ENCODE measurements at places on chromosomes 7 and 10.

DNA sequence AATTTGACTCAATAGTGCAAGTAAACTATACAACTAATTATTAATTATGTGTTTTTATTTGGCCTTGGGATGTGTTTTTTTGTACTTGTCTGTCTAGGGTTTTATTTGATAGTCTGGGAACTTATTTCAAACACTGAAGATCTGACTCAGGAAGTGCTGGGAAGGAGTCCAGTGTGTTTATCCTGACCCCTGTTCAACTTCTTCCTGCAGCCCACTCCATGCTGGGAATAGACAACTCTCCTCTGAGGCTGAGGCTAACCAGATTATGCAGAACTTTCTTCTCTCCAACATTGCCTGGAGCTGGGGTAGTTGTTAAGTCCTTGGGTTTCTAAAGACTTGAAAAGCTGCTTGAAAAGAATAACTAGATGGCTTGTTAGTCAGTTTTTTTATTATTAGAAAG, 6.9 kb downstream of the CISD1 start:
- DNase-seq = no peak

- DNase-seq = no peak
Measured at GRCh38 chr10:24553051-24553612, 170.6 kb downstream of the ARHGAP21 start.

- DNase-seq = no peak
Measured at GRCh38 chr7:91659096-91659495, 221.4 kb downstream of the MTERF1 start.

GRCh38 chr7:118175740-118176139, 8.2 kb upstream of the LSM8 start:
- no peak for DNase-seq

- no peak for DNase-seq
Measured at GRCh38 chr10:15146366-15146765, 22.1 kb downstream of the NMT2 start.

- no peak for DNase-seq
Measured at GRCh38 chr10:123568751-123569150, 97.4 kb upstream of the GPR26 start.

- no peak for DNase-seq
Measured at GRCh38 chr7:157844141-157844540, 507.3 kb downstream of the DNAJB6 start.

DNA sequence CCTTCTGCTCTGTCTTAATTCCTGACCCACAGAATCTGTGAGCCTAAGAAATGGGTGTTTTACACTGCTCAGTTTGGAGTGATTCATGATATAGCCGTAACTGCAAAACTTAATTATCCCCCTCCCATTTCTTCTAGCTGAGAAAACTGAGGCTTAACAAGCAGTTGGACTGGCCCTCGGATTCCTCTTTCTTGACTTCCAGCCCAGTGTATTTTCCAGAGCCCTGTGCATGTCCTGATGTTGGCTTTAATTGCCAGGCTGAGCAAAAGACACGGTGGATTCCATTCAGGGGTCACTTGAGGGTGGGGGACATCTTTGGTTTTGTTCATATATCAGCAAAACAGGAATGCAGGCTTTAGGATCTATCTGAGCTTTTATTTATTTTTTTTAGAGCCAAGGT, 489.8 kb downstream of the TYW1 start:
- DNase-seq = no peak

DNA sequence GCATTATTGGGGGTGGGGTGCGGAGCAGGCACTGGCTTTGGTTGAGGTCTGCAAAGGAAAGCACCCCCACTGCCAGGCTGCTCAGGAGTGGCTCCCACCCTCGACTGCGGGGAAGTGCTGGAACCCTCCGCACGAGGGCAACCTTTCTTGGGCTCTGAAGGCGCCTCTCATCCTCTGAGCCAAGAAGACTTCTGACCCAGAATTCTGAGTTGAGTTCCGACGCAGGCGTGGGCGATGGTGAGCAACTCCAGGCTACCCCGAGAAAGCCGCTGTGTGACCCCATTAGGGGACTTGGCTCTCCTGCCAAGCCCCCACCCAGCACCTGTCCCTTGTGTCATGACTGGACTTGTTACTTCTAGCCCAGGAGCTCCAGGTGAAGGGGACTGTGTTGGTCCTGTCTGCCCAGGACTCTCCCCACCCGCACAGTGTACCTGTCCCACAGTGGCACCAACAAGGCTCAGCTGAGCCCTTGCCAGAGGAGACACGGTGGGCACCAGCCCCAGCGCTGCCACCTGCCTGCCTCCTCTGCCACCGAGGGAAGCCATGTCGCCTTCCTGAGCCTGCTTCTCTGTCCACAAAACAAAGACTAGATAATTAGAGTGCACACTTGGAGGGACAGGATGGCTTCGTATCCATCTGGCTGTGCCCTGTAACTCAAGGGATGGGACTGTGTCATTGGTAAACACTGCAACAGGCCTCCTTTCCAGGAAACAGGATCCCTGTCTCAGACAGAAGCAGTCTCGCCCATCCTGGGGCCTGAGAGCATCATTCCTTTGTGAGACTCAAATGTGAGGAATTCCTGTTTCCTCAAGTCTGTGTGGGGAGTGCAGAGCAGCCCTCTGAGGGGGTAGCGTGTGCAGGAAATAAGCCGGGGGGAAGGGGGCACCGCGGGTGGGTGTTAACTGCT, 128.8 kb downstream of the LHPP start:
- DNase-seq = no peak

GRCh38 chr7:299169-299568, 9.2 kb downstream of the FOXL3 start:
- DNase-seq = no peak

- no peak for DNase-seq
Measured at GRCh38 chr10:12628964-12629766, 279.8 kb downstream of the CAMK1D start.

- DNase-seq = no peak
Measured at GRCh38 chr10:69562731-69563254, 10.4 kb downstream of the NEUROG3 start.

DNA sequence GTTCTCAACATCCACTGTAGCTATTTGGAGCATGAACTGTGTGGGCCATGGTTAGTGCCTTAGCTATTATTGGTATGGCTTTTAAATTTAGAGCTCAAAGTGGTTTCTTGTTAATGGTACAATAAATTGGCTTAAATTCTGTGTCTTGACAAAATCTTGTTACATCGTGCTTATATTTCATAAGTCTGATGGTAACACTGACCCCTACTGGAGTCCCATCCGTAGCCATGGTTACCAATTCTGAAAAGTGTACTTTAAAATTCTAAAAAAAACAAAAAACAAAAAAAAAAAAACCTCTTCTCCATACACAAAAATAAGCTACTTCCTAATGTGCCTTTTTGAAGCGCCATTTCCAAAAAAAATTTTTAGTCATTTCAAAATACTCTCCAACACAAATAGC, 6.4 kb upstream of the RPP30 start:
- no peak for DNase-seq

DNA sequence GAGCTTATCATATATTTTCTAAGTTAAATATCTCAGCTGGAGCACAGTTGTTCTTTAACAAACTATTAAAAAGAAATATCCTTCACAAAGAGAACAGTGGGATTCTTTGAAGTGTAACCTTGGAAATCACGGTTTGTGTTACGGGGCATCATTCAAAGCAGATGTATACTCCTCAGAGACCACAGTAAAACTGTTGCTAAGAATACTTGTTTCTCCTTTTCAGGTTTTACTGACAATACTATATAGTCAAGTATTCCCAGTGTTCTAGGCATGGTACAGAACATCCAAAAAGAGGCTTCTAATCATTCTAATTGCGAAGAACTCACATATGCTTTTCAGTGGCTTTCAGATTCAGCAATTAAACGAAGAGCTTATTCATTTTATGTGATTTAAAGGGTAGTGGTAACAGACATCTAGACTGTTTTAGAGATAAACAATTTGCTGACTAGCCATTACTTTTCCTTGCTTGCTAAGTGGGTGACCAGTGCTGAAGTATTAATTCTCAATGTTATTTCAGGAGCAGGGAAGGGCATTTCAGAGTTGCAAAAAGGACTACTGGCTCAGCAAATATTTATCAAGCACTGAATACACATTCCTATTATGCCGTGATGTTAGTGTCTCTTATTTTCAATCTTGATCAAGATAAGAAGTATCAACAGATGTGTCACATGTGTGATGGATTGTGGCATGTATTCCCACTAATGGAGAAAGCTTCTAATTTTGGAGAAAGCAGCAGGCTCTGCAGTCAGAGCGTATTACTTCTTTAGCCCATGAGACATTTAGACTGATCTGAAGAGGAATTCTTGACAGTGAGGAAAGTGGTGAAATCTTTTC, 236.8 kb downstream of the RNLS start:
- no peak for DNase-seq

DNA sequence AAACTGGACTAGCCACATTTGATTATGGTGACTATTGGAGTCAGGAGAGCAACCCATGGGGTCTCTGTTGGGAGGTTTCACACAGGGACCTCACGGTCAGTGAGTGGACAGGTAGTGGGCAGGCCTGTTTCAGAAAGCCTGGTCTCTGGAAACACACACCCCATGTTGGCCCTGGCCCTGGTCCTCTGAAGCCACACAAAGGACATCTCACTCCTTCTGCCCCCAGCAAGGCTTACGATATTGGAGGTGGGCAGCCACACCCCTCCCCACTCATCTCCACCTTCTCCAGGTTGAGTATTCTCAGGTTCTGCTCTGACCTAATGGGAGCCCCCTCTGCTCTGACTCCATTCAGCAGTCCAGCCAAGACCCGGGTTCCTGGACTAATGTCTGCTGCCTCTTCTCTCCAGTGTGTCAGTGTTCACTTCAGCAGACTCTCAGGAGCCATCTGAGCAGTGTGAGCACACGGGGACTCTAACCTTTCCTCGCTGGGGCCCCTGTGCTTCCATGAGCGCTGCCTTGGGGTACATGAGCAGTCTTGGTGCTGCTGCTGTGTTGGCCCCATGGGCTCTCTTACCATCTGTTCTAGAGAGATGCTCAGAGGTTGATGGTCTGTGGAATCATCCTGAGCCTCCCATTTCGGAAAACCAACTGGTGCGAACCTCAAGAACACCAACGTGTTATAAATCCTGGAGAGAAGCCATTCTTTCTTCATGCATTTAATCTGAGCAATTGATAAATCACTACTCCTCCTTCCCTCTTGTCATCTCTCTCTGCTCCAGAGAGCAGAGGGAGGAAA, 748.6 kb downstream of the GRID1 start:
- DNase-seq = no peak

GRCh38 chr7:114901771-114902170, 20.1 kb upstream of the MDFIC start:
- DNase-seq = no peak

- no peak for DNase-seq
Measured at GRCh38 chr10:103739039-103739764, 116.2 kb downstream of the SH3PXD2A start.

DNA sequence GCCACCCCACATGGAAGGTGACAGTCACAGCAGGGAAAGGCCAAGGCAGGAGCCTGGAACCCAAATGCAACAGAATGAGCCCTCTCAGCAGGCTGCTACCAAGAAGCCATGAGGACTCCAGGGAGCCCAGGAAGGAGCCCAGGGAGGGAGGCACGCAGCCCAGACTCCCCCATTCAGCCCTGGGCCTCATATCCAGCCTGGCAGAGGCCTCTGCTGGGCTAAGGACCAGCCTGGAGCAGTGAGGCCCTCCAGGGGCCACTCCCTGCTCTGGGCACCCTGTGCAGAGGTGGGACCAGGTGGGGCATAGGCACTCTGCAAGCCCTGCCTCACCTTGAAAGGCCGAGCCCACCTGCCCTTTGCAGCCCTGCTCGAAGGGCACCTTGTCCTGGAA, 25.8 kb upstream of the ZNF488 start:
- DNase-seq = no peak

GRCh38 chr10:124520558-124521428, 59.2 kb downstream of the LHPP start:
- DNase-seq = no peak

- DNase-seq = no peak
Measured at GRCh38 chr7:55189146-55189766, 170.4 kb downstream of the EGFR start.

GRCh38 chr7:137636376-137636775, 210.4 kb downstream of the DGKI start:
- no peak for DNase-seq

DNA sequence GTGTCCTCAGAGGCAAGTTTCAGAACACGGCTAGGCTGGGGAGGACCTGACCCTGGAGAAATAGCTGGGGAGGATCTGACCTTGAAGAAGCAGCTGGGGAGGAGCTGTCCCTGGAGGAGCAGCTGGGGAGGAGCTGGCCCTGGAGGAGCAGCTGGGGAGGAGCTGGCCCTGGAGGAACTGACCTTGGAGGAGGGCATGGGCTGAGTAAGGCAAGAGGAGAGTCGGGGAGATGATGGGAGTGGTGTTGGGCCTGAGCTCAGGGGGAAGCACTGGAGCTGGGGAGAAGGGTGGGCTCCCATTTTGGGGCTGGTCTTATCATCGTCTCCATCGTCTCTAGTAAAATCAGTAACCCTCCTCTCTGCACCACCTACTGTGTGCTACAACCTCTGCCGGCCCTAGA, 179.8 kb upstream of the SHH start:
- no peak for DNase-seq

DNA sequence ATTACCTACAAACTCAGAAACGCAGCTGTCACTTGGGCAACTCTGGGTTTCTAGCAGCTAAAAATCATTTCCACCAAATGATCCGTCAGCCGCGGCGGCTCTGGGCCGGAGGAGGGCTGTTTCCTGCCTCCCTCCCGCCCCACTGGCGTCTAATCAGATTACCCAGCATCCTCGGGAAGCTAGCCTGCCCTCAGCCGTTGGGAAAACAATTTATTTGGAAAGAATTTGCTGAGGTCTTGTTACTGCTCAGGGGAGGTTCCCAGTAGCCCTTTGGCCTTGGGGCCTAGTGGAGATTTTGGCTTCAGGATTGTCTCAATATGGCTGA, 65.0 kb upstream of the ADGRA1 start:
- DNase-seq = no peak

- no peak for DNase-seq
Measured at GRCh38 chr7:111312966-111313365, 222.0 kb downstream of the LRRN3 start.

- DNase-seq = no peak
Measured at GRCh38 chr7:69412331-69413146, 185.7 kb upstream of the AUTS2 start.

GRCh38 chr10:81036257-81036656, 498.6 kb downstream of the SH2D4B start:
- no peak for DNase-seq

DNA sequence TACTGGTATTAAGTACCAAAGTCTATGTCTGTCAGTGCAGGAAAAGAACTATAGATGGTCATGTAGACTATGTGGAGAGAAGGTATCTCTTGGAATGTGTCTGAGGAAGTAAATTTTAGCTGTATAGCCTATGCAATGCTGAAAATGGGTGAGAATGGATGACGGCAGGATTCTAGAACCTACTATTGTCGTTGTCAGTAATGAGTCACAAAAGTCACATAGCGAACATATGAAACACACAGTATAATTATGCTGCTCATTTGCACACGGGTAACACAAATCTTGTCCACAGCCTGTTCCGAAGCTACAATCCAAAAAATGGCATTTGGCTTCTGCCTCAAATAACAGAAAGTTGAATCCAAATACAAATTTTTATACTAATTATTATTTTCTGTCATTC, 33.6 kb upstream of the KMT2E start:
- no peak for DNase-seq

GRCh38 chr10:132993271-132994184, 51.2 kb upstream of the CFAP46 start:
- no peak for DNase-seq

- no peak for DNase-seq
Measured at GRCh38 chr7:158975526-158976467, 119.4 kb downstream of the DYNC2I1 start.
